Heart right ventricle (tissue), 16 donors: ENCODE measurements at places on chromosomes 11 and 22. TPM values are rescaled to one million over a fixed set of nuclear protein-coding genes. Genes with fewer than 3 reads are reported as not detected.

Gene PIWIL4
- total RNA-seq = 1.9 TPM

Gene SNX32
- not detected for total RNA-seq

Gene CLTCL1
- 21.0 TPM for total RNA-seq

Gene PDGFB
- 18.4 TPM for total RNA-seq

Gene MS4A6A
- 168 TPM for total RNA-seq

Gene OR6A2
- not detected for total RNA-seq

Gene KCNQ1
- 47.7 TPM for total RNA-seq

Gene RIN1
- total RNA-seq = 2.1 TPM

- no peak for DNase-seq
Observed at GRCh38 chr11:131192628-131193027, 177.8 kb upstream of the NTM start.

- DNase-seq = no peak
Observed at GRCh38 chr11:2512431-2513407, 67.9 kb downstream of the KCNQ1 start.

- DNase-seq = no peak
Observed at GRCh38 chr11:61628662-61628970, 47.7 kb upstream of the SYT7 start.

GRCh38 chr22:44543781-44544477 is 45.9 kb upstream of the RTL6 start:
- DNase-seq = no peak

GRCh38 chr22:32444068-32444467 is 20.2 kb downstream of the BPIFC start:
- DNase-seq = no peak

- DNase-seq = no peak
Observed at GRCh38 chr11:17629113-17629512, 82.1 kb downstream of the OTOG start.

DNA sequence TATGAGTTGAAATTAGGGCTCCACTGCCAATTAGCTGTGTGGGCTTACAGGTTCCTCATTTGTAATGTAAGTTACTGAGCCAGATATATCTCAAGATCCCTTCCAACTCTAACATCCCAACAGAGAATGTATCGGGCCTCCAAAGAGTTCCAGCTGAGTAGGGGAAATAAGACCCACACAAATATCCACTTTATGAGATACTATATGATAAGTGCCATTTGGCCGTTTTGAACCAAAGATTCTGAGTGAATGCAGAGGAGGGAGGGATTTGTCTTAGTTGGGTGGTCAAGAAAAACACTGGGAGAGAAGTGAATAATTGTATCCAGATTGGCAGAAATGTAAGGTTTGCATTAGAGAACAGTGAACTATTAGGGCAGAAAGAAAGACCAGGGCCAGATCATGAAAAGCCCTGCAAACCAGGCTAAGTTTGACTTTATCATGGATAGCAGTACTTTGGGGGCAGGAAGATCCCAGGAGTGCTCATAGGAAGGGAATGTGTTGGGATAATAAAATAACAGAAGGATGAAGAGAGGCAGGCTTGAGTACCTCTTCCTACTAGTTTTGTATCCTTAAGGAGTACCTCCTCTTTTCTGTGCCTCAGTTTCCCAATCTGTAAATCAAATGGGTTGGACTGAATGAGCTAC is 63.9 kb downstream of the RPL27A start:
- DNase-seq = no peak

DNA sequence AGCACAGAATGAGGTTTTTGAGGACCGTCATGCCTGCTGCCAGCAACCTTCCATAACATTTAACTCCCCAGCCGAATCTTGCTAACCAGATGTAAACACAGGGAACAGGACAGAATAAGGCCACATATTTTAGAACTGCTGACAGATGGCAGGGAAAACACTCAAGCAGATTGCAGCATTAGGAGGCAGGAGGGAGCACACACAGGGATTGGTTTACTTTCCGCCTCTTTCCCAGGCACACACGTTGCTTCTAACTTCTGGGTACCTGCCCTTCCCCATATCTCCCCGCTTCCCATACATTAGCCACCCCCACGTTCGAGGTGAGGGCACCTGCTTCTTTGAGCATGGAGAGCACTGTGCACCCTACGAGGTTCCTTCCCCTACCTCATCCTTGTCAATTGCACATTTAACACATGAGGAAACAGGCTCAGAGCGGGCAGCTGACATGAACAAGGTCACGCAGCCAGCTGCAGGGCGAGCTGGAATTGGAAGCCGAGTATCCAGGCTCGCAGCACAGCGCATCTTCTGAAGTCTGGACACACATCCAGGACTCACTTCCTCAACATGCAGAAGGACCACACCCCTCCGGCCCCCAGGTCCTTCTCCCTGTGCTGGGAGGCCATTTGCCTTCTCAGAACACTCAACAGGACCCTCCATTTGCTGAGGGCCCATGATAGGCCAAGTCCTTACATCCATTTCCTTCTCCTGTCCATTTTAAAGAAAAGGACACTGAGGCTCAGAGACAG is 18.7 kb downstream of the ASPHD2 start:
- DNase-seq = no peak

GRCh38 chr11:121615501-121615900 is 162.7 kb upstream of the SORL1-AS1 start:
- DNase-seq = no peak

DNA sequence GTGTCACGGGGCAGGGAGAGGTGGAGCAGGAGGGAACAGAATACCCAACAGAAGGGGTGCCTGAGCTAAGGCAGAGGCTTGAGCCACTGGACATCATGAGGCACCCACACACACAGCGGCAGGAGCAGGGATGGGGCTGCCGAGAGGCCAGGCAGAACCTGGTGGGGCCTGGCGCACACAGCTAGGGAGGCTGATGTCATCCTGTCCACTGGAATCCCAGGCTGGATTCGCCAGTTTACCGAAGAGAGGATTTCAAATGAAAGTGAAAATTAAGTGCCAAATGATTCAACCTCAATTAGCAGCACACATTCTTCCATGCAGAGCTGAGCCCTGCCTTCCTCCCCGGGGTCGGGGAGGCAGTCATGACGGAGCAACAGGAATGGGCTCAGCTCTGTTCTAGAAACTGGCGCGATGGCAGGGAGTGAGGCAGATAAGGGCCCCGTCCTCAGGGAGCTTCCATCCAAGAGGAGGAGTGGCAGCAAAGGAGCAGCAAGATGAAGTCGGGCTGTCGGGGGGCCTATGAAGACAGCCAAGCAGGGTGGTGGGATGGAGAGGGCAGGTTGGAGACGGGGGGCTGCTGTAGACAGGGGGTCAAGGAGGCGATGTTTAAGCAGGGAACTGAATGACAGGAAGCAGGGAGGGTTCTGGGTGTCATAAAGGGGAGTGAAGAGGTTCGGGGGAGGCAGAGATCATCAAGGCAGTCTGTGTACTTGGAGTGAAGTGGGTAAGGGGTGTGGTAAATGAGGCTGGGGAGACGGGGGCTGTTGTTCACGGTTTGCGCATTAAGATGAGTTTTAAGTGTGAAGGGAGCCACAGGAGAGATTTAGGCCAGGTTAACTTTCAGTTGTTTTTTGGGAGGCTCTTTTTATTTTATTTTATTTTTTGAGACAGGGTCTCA is 6.4 kb downstream of the RAC2 start:
- no peak for DNase-seq

DNA sequence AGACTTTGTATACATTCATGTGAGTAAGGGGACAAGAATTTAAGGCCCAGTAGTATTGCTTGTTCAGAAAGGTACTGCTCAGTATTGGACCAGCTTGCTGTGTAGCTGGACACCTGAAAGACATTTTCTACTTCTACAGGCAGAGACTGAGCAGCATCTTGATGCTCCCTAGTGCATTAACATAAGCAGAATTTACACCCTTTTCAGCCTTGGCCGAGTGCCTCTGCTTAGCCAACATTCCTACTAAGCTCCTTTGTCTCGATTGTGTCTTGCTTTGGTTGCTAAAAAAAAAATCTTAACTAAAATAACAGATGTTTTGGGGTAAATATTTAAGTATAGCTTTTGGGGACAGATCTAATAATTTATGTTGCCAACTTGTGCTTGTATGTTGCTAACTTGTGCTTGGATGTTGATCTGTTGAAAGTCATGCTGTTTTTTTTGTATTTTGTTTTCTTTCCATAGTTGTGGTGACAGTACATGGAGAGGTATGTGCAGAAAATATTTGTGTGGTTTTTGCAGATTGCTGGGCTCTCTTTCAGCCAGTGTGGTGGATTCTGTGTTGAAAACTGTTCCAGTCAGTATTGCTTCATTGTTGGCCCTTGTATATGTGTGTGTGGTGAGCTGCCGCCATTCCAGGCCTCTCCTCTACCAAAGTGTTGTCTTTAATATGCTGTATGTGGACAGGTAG is 3.7 kb downstream of the PTS start:
- no peak for DNase-seq

GRCh38 chr11:124079631-124080326 is 35.5 kb upstream of the VWA5A start:
- DNase-seq = no peak

DNA sequence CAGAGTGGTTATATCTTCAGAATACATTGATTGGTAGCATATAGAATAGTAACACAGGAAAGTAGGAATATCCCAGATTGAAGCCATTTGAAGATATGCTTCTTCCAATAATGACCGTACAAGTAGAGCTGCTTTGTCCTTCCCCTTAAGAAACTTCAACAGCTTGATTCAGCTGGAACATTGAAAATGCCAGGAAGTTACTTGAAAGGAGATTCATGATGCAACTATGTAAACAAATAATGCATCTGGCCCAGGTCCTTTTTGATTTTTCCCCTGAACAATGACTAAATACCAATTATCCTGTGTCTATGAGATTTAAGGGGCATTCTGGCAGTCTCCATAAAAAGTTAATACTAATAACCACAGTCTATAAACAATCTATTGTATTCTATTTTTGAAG is 3.0 kb downstream of the DKK3 start:
- DNase-seq = no peak
